Tibial nerve (tissue), 4 donors: ENCODE measurements at places on chromosomes 3 and 15.

- H3K27me3 ChIP-seq = no peaks in the 10 kb centered on the region
- no peak overlapping the region for H3K4me3 ChIP-seq
- no peaks in the 10 kb centered on the region for H3K36me3 ChIP-seq
- no peak overlapping the region for H3K27ac ChIP-seq
- H3K4me1 ChIP-seq = no peaks in the 10 kb centered on the region
- DNase-seq = no peak
Measured at GRCh38 chr3:112167758-112168157, 34.7 kb upstream of the GCSAM start.

GRCh38 chr15:68081869-68082505, 27.9 kb downstream of the PIAS1 start:
- no peaks in the 10 kb centered on the region for H3K27me3 ChIP-seq
- H3K4me3 ChIP-seq = no peak overlapping the region
- no peak for DNase-seq
- H3K27ac ChIP-seq = no peak overlapping the region
- no peaks in the 10 kb centered on the region for H3K36me3 ChIP-seq

DNA sequence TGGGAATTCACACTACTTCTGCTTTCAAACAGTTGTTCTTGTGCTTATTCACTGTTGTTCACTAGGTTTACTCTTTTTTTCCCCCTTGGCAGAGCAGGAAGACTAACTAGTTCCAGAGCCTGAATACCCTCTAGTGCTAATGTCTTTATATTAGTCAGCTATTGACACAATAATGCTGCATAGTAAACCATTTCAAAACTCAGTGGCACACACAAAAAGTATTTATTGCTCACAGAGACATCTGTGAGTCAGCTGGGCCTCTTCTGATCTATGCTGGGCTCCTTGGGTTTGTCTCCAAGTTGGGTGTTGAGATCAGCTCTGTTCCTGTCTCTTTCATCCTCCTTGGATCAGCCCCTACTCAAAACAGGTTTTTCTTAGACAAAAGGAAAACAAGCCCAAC, 51.1 kb downstream of the RSRC1 start:
- no peaks in the 10 kb centered on the region for H3K4me1 ChIP-seq
- no peaks in the 10 kb centered on the region for H3K36me3 ChIP-seq
- no peak for DNase-seq
- H3K27ac ChIP-seq = no peak overlapping the region

DNA sequence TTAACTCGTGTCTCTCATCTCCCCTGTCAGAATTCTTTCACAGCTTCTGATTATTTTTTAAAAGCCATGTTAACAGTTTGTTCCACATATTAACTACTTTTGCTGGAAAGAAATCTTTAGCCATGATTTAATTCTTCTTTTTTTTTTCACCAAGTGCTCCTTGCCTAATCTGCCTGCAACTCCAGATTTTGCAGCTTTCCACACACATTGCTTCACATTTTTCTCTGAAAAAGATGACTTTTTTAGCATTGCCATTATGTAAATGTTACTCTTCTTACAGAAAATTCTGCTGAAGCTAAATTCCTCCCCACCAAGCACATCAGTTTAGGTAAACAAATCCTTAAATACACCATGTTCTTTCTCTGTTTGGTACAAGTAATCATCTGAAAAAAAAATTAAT, 23.4 kb upstream of the PPARG start:
- H3K27me3 ChIP-seq = no peaks in the 10 kb centered on the region
- H3K36me3 ChIP-seq = no peaks in the 10 kb centered on the region
- no peak overlapping the region for H3K4me3 ChIP-seq
- no peak overlapping the region for H3K27ac ChIP-seq
- no peak for DNase-seq

GRCh38 chr3:128906031-128906803, 26.8 kb downstream of the ACAD9 start:
- peaks cover 9% of the 10 kb centered on the region for H3K36me3 ChIP-seq
- no peaks in the 10 kb centered on the region for H3K4me1 ChIP-seq
- no peak overlapping the region for H3K4me3 ChIP-seq
- no peak overlapping the region for H3K27ac ChIP-seq

- no peaks in the 10 kb centered on the region for H3K27me3 ChIP-seq
- no peaks in the 10 kb centered on the region for H3K4me1 ChIP-seq
- no peak overlapping the region for H3K27ac ChIP-seq
- H3K36me3 ChIP-seq = no peaks in the 10 kb centered on the region
- H3K4me3 ChIP-seq = no peak overlapping the region
- DNase-seq = no peak
Measured at GRCh38 chr3:173939331-173939730, 541.8 kb downstream of the NLGN1 start.

- peak overlapping the region; percentile 94 for H3K27ac ChIP-seq
- H3K36me3 ChIP-seq = no peaks in the 10 kb centered on the region
- no peaks in the 10 kb centered on the region for H3K27me3 ChIP-seq
Measured at GRCh38 chr3:99648101-99648500, 9.7 kb downstream of the COL8A1 start.

- H3K36me3 ChIP-seq = no peaks in the 10 kb centered on the region
Measured at GRCh38 chr3:195906865-195907683, 1.3 kb downstream of the TNK2 start.

- H3K4me3 ChIP-seq = no peak overlapping the region
- DNase-seq = no peak
- no peaks in the 10 kb centered on the region for H3K36me3 ChIP-seq
- no peaks in the 10 kb centered on the region for H3K27me3 ChIP-seq
- no peak overlapping the region for H3K27ac ChIP-seq
Measured at GRCh38 chr3:21260507-21260906, 490.5 kb downstream of the ZNF385D start.

DNA sequence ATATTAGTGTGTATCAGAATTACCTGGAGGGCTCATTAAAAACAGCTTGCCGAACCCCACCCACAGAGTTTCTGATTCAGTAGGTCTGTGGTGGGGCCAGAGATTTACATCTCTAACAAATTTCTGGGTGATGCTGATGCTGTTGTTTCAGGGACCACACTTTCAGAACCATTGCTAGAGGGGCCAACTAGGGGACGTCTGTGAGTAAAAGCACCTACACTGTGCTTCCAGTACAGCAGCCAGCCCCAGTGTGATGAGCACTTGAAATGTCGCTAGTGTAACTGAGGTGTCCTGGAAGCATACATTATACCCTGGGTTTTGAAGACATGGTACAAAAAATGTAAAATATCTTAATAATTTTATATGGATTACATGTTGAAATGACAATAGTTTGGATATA, 33.0 kb downstream of the AGTR1 start:
- no peak overlapping the region for H3K27ac ChIP-seq
- no peaks in the 10 kb centered on the region for H3K36me3 ChIP-seq

- H3K4me3 ChIP-seq = no peak overlapping the region
- DNase-seq = peak; percentile 61
- no peaks in the 10 kb centered on the region for H3K36me3 ChIP-seq
- H3K27me3 ChIP-seq = no peaks in the 10 kb centered on the region
Measured at GRCh38 chr3:14508966-14509795, 31.0 kb downstream of the GRIP2 start.

GRCh38 chr3:44125882-44126281, 115.8 kb upstream of the TOPAZ1 start:
- no peak overlapping the region for H3K27ac ChIP-seq
- H3K36me3 ChIP-seq = no peaks in the 10 kb centered on the region
- H3K4me3 ChIP-seq = no peak overlapping the region

GRCh38 chr15:69478259-69478781, 25.7 kb downstream of the RPLP1 start:
- peaks cover 4% of the 10 kb centered on the region for H3K4me1 ChIP-seq
- no peaks in the 10 kb centered on the region for H3K27me3 ChIP-seq
- no peak overlapping the region for H3K4me3 ChIP-seq
- DNase-seq = no peak
- no peaks in the 10 kb centered on the region for H3K36me3 ChIP-seq

GRCh38 chr3:197227780-197228574, 70.4 kb downstream of the DLG1 start:
- H3K27me3 ChIP-seq = no peaks in the 10 kb centered on the region
- no peak overlapping the region for H3K4me3 ChIP-seq

DNA sequence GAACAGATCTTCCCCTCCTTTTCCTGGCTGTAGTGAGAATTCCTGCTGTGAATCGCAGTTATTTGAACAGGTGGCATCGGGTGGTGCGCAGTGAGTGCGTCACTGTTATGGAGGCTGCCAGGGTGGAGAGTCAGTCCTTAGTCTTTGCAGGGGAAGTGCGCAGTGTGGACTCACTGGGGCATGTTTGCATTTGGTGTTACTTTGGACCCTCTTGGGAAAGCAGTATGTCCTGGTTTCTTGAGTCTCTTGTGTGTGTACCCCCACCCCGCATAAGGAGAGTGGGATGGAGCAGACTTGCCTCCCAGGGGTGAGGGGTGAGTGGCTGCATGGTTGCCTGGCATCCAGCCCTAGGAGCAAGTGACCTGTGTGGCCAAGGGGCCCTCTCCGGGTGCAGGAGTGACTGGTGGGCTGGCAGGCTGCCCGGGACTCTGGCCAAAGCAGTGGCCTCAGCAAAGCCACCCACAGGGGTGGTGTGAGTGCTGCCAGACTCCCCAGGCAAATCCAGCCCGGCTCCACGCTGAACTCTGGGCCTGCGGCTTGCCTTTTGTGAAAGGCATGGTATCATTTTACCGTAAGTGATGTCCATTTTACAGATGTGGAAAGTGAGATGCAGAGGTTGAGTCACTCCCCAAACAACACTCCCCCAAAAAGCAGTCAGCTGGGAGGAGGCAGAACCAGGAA, 46.4 kb downstream of the DNASE1L3 start:
- peaks cover 27% of the 10 kb centered on the region for H3K36me3 ChIP-seq
- no peak for DNase-seq
- H3K27ac ChIP-seq = peak overlapping the region; percentile 41
- peaks cover 34% of the 10 kb centered on the region for H3K4me1 ChIP-seq

- H3K27ac ChIP-seq = no peak overlapping the region
- DNase-seq = no peak
- no peaks in the 10 kb centered on the region for H3K36me3 ChIP-seq
- H3K27me3 ChIP-seq = no peaks in the 10 kb centered on the region
- no peaks in the 10 kb centered on the region for H3K4me1 ChIP-seq
Measured at GRCh38 chr15:37933666-37934065, 774 bp upstream of the TMCO5A start.

DNA sequence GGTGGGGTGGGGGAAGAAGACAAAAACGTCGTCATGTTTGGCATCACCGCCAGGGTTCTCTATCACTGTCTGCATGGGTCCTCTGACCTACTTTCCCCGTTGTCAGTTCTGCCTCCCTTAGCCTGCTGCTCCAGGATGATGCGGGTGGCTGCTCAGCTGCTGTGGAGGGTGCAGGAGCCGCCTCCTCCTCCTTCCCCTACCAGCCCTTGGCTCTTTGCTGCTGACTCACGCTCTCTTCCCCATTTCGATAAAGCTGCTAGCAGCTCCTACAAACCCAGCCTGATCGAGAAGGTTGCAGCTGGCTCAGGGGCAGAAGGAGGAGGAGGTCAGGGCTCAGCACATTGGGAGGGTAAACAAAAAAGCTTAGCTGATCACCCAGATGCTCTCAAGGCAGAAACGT, 49.5 kb upstream of the SEC13 start:
- no peaks in the 10 kb centered on the region for H3K27me3 ChIP-seq
- no peaks in the 10 kb centered on the region for H3K4me1 ChIP-seq
- H3K4me3 ChIP-seq = no peak overlapping the region
- DNase-seq = no peak

DNA sequence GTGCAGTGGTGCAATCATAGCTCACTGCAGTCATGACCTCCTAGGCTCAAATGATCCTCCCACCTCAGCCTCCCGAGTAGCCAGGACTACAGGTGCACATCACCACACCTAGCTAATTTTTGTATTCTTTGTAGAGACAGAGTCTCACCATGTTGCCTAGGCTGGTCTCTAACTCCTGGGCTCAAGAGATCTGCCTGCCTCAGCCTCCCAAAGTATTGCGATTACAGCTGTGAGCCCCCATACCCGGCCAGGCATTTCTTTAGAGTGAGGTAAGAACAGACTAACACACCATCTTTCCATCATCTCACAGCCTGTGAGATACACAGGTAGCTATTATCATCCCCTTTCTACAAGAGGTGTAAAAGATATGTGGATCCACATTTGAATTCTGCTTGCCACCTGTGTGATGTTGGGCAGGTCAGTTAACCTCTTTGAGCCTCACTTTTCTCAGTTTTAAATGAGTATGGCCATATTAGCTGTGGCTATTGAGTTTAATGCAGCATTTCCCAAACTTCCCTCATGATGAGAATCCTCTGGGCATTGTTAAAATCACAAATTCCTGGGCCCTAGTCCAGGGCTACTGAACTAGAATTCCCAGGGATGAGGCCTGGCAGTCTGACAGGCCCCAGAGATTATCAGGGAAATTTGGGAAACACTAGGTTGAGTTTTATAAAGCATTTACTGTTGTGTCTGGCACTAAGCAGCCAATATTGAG, 46.0 kb downstream of the ANP32A start:
- H3K4me3 ChIP-seq = no peak overlapping the region
- no peaks in the 10 kb centered on the region for H3K36me3 ChIP-seq
- H3K27ac ChIP-seq = peak overlapping the region; percentile 83
- DNase-seq = no peak

DNA sequence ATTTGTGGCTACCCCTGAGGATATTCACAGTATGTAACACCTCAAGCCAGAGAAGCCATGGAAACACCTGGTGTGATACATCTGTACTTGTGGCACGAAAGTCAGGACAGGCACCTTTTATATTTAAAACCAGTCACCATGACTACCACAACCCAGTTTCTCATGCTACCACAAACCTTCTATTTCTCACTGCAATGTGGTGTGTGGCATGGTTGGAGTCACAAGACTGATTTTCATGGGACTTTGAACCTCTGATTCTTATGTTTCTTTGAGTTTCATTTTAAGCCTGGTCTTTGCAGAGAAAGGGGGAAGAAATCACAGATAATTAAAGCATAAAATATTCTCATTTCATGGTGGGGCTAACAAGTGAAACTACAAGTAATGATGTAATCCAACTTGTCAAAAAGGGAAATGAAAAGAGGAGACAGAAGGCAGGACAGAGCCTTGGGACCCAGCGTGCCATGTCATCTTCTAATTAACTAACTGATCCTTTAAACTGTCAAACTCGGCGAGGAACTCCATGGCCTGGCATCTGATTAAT, 175.9 kb downstream of the PDZRN3 start:
- no peaks in the 10 kb centered on the region for H3K27me3 ChIP-seq
- no peaks in the 10 kb centered on the region for H3K4me1 ChIP-seq
- H3K4me3 ChIP-seq = no peak overlapping the region
- H3K27ac ChIP-seq = no peak overlapping the region

DNA sequence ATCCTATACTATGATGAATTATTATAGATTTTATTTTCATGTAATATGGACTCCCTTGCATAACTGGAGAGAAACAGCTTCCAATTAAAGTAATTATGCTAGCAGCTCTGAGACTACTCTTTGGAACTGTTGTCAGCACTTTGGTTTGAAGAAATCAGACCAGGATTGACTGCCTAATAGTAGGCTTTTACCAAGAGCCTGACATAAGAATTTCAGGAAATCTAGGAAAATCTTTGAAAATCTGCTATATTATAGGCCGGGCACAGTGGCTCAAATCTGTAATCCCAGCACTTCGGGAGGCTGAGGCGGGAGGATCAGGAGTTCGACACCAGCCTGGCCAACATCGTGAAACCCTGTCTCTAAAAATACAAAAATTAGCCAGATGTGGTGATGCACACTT, 62.9 kb downstream of the ZNF609 start:
- no peak overlapping the region for H3K27ac ChIP-seq
- no peak for DNase-seq
- no peaks in the 10 kb centered on the region for H3K27me3 ChIP-seq
- H3K4me1 ChIP-seq = peaks cover 43% of the 10 kb centered on the region
- H3K4me3 ChIP-seq = no peak overlapping the region

- no peak for DNase-seq
- no peak overlapping the region for H3K4me3 ChIP-seq
- no peaks in the 10 kb centered on the region for H3K4me1 ChIP-seq
- H3K36me3 ChIP-seq = no peaks in the 10 kb centered on the region
- H3K27ac ChIP-seq = no peak overlapping the region
Measured at GRCh38 chr15:58249646-58250312, 111.6 kb downstream of the AQP9 start.
